Mammary epithelial cell (primary cell): ENCODE measurements at places on chromosomes 3 and 15.

DNA sequence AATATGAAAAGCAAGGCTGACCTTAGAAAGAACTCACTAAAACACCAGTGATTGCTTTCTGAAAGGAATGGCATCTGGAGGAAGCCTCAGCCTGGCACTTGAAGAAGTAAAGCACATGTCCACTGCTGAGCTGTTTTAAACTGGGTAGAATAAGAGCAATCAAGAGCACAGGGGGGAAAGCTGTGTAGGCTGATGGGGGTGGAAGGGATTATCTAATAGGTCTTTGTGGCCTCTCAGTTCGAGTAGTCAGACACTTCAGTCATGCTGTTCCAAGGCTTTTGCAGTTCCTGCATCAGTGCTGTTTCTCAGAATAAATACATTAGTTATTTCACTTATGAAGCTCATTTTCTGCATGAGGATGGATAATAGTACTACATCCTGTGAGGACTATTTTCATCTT is 22.6 kb downstream of the CCDC191 start:
- DNase-seq: no peak

DNA sequence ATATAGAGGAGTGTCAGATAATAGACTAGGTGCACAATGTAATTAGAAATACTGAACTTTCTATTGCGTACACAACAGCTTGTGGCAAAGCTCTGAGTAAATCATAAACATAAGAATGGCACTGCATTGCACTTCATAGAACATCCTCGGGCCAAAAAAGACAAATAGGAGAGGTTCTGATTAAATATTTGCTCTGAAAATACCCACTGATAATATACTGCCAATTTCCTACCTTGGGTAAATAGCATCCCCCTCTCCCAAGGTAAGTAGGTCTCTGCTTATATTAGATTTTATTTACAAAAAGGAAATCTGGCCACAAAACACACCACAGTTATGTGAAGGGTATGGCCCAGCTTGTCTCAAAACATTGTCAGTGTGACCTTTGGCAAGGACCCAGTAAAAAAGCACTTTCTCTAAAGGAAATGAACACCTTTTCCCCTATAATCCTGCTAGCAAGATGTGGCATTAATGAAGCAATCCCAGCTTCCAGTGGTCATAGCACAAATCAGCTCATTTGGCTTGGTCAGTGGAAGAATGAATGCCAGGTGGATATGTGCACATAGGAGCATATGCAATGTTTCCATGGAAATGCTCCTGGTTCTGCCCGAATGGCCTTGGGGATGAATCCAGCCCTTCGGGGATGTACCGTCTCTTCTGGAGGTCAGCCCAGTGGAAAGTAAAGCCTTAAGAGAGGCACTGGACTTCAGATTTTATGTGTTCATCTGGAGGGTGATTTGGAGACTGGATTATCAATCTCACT is 315.9 kb downstream of the LSAMP start:
- DNase-seq: no peak

DNA sequence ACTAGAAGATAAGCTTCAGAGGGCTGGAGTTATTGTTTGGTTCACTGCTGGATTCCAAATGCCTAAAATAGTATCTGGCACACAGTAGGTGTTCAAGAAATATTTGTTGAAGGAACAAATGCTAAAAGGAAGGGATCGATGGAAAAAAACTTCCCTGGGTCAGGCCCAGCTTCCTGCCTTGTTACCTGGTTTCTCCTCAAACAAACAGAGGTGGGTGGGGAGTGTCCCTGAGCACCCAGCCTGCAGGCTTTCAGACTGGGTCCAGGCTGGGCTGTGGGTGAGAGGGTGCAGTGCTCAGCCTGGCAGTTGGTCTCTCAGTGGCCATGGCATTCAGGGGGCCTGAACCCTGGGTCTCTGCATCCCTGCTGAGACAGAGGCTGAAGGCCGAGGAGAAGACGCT is 14.4 kb upstream of the STRA6 start:
- DNase-seq: no peak

DNA sequence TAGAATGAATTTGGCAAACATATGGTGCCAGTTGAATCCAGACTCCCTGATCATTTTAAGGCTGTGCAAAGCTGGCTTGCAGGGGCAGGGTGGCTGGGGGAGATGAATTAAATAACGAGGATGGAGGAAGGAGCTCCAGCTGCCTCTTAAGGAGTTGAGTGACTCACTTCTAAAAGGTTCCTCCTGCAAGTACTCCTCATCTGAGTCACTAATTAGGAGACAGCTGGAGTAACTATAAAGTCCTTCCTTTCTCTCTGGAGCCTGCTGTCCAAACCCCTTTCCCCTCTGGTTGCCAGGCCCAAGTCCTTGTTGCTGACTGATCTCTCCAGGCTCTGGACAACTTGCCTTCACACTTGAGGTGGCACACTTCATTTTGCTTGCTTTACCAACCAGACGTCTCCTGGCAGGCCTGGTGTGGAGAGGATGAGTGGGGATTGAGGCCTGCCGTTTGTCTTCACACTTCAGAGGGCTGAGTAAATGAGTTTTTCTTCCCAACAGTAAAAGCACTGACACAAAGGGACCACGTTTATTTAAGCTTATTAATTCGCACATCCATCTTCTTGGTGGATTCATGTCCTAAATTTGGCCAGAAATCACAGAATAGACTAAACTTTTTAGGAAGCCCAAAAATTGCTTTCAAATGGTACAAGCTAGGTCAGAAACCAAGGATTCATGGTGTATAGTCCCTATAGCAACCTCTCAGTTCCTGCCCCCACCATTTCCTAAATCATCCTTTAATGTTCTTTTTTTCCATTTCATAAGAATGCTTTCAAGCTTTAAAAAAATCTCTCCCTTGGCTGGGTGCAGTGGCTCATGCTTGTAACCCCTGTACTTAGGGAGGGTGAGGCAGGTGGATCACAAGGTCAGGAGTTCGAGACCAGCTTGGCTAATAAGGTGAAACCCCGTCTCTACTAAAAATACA is 90.5 kb upstream of the MYRIP start:
- peak; percentile 16 for DNase-seq

- no peak for DNase-seq
Measured at GRCh38 chr3:23164746-23165145, 38.4 kb upstream of the UBE2E2 start.

GRCh38 chr3:143035466-143036211 is 34.3 kb downstream of the U2SURP start:
- DNase-seq: no peak

DNA sequence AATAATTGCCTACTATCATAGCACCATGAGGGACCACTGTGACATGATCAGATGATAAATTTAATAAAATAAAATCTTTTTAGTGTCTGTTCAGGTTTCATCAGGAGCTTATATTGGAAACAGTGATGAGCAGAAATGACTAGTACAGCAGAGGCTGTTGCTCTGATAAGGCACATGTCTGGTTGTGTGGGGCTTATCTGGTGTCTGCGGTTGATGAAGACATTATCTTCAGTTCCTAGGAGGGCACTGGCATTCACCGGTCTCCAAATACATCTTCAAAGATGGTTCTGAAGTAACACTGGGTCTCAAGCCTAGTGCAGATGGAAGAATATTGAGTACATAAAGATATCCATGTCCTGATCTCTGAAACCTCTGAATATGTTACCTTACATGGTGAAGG is 125.3 kb downstream of the SUCNR1 start:
- DNase-seq: no peak

GRCh38 chr3:154115332-154115731 is 5.9 kb upstream of the ARHGEF26 start:
- DNase-seq: no peak

GRCh38 chr3:51792206-51792605 is 13.2 kb upstream of the IQCF6 start:
- no peak for DNase-seq

GRCh38 chr3:105866656-105867653 is 1.9 kb downstream of the CBLB start:
- peak; percentile 33 for DNase-seq

GRCh38 chr3:139204728-139205127 is 139.1 kb upstream of the MRPS22 start:
- peak; percentile 52 for DNase-seq

GRCh38 chr3:138861798-138862197 is 27.1 kb upstream of the PIK3CB start:
- DNase-seq: peak; percentile 84

DNA sequence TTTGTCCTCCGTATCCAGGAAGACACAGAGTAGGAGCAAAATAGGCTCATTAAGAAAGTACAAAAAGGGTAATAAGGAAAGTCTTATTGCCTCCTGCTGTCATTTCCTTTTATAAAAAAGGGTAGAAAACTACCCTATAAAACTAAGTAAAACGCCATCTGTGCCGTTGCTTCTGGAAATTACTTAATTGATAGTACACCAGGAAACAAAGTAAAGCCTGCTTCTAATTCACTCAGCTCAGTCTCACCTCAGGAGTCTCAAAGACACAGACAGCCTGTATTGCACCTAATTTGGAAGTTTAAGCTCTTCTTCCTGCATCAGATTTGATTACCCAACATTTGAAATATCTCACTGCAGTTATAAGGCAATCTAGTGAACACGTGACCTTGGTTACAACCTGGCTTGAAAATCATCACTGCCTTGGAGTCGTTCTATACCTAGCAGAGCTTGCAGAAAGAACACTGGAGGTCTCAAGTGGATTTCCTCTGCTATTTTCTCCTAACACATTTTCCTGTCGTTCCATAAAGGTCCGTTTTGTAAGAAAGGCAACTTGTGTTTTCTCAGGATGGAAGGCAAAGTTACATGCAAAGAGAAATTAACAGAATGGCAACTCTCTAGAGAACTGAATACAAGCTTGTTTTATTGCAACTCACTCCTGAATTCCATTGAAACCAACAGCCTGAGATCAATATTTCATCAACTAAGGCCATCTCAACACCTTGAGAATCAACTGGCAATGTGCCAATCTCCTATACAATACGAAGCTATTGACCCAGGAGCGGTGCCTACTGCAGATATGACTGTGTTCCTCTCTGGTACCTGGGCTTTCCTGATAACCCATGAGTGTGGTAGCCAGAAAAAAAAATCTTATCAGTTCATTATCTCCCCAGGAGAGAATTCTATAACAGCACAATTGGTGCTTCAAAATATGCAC is 203.3 kb upstream of the LMCD1 start:
- no peak for DNase-seq

DNA sequence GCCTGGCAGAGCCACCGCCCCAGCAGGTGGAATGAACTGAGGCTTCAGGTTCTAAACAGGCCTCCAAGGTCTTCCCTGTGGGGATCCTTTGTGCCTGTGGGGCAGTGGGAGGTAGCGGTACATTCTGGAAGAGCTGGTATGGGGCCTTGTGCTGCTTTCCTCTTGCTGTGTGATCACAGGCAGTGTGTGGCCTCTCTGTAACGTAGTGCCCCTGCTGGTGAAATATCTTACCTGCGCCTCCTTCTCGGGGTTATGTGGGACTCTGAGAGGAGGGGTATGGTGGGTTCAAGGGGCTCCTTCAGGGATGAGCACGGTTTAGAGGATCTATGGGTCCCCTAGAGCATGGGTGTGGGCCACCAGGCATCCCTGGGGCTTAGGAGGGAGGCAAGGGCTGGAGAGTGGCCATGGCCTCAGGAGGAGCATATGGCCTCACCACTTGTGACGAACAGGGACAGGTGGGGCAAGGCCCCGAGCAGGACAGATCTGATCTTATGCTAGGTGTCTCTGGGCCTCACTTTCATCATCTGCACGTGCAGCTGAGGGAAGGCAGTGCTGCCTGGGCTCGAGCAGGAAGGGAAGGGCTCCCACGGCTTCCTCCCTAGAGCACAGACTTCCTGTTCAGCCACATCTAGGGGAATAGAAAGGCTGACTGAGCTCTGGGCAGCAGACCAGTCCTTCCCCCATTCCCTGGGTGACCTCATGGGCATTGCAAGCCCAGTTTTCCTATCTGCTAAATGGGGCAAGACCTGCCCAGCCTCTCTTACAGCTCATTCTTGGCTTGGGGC is 1.9 kb upstream of the ALS2CL start:
- DNase-seq: no peak

DNA sequence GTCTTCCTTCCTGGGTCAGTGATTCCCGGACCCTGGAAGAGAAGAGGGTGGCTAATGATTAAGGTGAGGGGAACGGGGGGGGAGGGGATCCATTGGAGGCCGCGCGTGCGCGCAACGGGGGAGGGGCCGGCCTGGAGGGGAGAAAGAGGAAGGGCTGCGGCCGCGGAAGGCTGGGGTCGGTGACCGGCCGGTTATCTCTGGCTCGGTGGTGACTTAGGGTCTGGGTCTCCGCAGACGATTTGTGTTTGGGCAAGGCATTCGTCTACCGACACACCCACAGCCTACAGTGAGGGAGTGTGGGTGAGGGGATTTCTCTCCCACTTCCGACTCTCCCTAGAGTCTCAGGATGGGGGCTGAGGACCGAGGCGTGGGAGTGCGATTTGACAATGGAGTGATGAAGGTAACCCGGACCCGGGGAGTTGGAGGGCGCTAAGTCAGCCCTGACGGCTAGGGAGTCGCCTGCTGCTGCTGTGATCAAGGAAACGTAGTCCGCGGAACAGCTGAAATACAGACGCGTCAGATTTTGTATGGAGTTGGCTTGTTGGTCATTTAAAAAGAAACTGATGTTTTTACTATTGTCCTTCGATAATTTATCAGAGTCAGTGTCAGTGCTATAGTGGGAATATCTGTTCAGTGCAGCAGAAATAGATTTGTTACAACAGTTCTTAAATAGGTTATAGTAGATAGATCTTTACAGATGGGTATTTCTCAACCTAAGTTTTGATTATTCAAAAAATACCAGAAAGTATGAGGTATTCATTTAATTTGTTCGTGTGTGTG is 733 bp downstream of the RNF111 start:
- DNase-seq: peak; percentile 34
